Activated CD4-positive, alpha-beta T cell treated with anti-CD3 and anti-CD28 coated beads for 24 hours (primary cell): ENCODE measurements at places on chromosomes 7 and 10.

GRCh38 chr10:90787393-90788198 lies 70.2 kb downstream of the HTR7 start:
- peak; percentile 10 for DNase-seq

GRCh38 chr7:121006711-121007315 lies 18.3 kb downstream of the CPED1 start:
- no peak for DNase-seq

- DNase-seq, result no peak
These were observed 91.0 kb downstream of the MICALL2 start for GRCh38 chr7:1368184-1368681.

DNA sequence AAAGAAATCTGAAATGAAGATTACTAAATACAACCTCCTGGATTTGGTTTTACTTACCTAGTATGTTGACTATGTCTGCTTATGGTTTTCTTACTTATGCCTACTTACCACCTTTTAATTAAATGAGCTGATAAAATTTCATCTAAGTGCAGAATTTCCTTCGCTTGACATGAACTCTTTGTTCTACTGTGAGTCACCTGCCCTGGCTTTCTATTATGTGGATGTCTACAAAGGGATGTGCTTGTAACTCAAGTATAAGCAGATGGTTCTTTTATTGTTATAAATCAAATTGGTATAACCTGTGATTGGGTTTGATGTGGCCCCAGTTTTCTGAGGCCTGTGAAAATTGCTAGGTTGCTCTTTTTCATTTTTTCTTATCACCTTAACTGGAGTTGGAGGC lies 389.1 kb upstream of the ANKRD30A start:
- DNase-seq, result no peak

DNA sequence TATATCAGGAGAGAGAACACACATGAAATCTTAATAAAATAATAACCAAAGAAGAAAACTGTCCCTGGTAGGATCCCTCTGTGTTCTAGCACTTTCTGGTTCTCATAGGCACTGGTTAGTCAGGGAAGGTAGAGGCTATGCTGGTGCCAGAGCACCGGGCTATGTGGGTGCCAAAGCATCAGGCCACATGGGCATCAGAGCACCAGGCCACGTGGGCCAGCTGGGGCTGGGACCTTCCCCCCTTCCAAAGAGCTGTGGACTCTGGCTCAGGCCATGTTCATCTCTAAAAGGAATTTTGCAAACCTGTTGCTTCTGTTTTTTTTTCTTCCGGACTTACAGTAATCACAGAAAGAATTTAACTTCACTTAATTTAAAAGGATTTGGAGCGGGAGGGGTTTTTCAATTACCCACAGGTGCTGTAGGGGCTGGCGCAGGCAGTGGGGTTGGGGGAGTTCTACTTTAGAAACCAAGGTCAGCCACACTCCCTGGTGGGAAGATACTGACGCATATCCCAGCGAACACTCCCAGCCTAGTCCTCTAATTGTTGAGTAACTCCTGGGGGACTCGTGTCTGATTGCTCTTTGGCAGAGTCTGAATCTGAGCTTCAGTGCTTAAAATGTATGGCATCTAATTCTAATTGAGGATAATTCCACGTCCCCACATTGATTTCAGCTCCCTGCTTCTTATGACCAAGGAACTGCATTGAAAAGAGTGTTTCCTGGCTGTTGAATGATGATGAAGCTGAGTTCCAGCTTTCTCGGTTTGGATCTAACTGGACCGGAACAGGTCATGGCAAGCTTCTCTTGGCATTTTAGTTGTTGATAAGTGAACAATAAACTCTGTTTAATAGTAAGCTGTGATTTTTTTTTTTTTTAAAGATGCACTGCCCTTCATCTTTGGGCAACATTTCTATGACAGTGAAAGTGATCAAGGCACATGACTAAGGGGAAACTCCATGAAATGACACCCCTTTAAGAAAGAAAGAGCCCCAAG lies 110.7 kb upstream of the FZD8 start:
- no peak for DNase-seq

- no peak for DNase-seq
These were observed 16.5 kb downstream of the ECHDC3 start for GRCh38 chr10:11758527-11759236.

- no peak for DNase-seq
These were observed 561.7 kb upstream of the POM121L12 start for GRCh38 chr7:52473756-52474155.

DNA sequence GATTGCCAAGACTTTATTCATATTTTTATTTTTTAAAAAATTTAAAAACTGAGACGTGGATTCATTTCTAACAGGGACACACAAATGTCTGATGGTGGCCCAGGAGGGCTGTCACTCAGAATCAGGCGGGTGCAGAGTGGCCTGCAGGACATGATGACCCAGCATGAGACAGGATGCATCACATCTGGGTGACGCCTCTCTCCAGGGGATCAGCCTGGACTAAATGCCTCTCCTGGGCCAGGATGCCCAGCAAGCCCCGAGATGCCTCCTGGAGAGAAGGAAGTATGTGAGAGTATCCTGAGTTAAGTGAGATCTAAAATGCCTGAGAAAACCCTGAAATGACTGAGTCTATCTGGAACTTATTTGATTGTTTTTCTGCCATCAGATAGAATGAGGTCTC lies 16.9 kb upstream of the MTURN start:
- DNase-seq, result no peak

GRCh38 chr10:72097448-72098300 lies 9.3 kb upstream of the SPOCK2 start:
- no peak for DNase-seq

DNA sequence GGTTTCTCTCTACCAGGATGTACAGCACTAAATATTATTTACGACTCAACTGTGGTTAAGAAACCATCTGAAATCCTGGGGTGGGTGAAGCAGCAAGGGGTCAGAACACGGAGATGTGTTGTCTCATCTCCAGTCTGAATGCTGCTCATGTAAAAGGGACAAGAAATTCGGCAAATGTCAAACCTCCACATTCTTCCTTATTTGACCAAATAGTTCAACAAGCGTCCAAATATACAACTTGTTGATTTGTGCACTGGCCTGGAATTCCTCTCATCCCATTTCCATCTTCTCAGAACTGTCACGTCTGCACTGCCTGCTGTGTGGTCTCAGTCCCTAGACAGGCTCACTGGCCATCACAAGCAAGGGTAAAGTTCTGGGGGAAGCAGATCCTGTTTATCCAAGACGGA lies 520.0 kb downstream of the PARD3 start:
- DNase-seq, result no peak

DNA sequence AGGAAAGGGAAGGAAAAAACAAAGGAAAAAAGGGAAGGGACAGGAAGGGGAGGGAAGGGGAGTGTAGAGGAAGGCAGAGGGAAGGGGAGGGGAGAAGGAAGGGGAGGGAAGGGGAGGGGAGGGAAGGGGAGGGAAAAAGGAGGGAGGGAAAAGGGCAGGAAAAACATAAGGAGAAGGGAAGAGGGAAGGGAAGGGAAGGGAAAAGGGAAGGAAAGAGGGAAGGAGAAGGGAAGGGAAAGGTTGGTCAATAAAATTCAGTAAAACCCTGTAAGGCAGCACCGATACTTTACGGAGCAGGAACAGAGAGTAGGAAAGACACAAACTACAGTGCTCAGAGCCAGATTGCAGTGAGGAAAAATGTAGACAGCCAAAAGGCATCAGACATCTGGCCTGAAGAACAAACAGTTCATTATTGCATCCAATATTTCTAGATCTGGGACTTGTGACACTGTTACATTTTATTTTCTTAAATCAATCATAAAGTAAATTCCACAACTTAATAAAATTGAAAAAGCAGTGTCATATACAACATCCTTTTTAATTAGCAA lies 322.0 kb downstream of the CRPPA start:
- DNase-seq, result no peak

DNA sequence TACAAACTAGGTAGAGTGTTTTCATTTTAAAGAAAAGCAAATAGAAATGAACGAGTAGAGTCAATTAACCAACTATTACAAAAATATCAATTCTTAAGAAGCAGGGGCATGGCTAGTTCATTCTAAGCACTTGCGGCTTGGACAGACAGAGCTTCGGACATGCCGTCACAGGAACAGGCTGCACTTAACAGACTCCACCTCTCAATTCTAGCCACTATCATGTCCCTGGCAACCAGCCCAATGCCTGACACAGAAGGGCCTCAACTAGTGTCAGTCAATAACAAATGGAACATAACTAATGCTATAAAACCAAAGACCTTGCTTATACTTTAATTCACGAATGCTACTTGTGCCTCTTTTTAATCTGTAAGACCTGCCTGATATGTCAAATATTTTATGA lies 74.4 kb downstream of the TPK1 start:
- no peak for DNase-seq

GRCh38 chr7:600149-601035 lies 80.7 kb upstream of the PDGFA start:
- no peak for DNase-seq

DNA sequence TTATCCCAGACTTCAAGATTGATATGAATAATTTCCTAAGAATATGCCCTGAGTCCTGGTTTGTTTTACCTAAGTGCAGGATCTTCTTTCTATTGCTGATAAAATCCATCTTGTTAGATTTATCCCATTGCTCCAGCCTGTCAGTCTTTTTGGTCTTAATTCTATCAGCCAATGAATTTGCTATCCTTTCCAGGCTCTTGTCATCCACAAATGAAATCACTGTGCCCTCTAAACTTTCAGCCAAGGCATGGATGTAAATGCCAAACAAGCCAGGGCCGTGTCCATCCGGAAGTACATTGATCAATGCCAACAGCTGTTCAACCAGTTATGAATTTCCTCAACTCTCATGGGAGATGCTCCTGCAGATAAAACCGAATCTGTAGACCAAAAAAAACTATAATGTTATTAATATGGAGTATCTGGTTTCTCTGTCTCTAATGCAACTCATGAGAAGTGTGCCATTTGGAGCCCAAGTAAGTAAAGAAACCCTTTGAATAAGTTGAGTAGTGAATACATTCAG lies 40.0 kb downstream of the NPY start:
- no peak for DNase-seq

- no peak for DNase-seq
These were observed 528.8 kb downstream of the DNAJB6 start for GRCh38 chr7:157865351-157866165.

DNA sequence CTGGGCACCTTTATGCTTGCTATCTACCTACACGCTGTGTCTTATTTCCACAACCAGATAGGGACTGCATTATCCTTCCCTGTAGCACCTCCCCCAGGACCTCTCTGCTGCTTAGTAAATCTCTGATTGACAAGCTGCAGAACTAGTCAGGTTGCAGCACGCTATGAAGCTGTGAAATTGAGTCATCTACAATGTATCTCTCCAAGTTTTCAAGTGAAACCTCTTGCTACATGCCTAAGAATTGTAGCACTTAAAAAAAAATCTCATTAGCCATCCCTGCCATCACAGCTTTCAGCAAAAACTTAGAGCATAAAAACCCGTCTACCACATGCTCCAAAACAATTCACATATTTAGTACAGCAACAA lies 69.7 kb upstream of the FGFR2 start:
- no peak for DNase-seq

DNA sequence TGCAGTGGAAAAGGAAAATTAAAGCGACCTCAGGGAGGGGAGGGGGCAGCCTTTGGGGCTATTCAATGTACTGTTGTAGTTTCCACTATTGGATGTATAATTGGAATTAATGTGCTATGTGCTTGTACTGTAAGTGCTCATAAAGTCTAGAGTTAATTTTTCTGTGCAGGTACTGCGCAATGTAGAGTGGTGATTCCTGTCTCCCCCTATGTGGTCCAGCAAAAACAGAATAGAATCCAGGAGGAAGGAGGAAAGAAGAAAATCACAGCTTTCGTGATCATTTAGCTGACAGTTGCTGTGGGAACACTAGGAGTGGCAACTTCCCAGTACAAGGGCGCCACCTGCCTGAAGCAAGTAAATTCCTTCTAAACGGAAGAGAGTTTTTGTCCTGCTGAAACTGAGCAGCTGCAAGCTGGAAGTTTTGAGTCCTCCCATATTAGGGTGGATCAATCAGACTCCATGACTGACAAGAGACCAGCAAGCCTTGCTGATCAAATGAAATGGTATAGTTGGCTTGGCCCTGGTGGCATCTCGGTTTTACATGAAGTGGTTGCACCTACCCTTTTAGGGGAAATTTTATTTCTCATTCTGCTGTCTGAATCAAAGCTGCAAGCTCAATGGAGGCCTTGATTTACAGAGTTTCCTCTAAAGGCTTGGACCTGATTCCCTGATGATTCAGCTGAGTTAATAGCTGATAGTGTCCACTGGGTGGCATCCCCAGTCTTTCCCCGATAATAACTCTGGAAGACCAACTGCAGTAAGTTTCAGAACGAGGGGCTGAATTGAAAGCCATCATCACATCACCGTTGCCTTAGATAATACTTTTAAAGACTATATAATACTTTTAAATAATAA lies 299.8 kb downstream of the HGF start:
- DNase-seq, result no peak

DNA sequence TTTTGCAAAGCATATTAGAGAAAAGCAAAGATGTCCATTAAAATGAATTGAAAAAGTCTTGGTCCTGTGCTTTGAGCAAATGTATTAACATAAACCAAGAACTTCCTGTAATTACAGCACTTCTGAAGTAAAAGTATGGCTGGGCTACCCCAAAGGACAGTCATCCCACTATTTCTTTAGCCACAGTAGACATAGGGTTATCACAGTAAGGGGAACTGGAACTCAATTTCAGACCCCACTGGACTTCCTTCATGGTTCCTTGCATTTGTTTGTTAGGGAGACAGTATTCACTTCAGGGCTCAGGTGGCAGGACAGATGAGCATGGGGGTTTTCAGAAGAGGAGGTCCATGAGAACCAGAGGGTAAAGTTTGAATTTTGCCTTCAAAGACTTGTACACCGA lies 203.1 kb upstream of the PDE1C start:
- no peak for DNase-seq

DNA sequence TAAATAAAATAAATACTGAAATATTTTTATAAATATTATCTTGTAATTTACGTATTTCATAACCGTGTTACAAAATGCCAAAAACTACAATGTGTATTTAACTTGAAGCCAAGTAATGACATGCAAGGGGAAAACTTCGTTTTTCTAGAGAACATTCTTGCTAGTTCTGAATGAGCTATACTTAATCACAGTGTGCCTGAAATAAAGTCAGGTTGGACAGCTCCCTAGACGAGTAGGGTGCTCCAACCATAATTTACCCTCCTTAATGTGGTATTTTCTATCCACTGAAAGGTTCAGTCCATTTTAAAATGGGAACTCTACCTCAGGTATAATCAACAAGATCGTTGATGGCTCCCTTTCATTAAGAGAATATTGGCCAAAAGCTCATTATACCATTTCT lies 194.5 kb upstream of the AHR start:
- DNase-seq, result no peak

- no peak for DNase-seq
These were observed 914 bp downstream of the SDHAF3 start for GRCh38 chr7:97118306-97118917.

- no peak for DNase-seq
These were observed 78.6 kb upstream of the CAPZA2 start for GRCh38 chr7:116783666-116784318.
